ENCODE measurements at places on chromosomes 16 and 17.

DNA sequence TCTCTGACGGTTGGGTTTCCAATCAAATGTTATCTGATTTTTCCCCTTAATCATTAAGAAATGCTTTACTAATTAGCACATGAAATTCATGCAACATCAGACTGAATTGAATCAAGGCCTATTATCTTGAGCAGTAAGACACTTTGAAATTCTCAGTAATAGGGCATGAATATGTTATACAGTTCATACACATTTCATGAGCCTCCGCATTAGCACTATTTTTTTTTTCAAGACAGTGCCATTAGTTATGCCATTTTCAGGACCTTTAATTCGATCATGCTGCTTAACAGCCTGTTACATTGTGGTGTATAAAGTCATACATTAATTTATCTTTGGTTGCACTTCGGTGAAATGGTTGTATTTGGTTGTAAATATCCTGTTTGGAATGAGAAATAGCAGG is 862.6 kb upstream of the GOT2 start:
- H3K36me3 ChIP-seq, result no peaks in the 10 kb centered on the region
- H3K4me3 ChIP-seq, result no peak overlapping the region
- H3K4me1 ChIP-seq, result no peaks in the 10 kb centered on the region
- H3K27me3 ChIP-seq, result no peaks in the 10 kb centered on the region

GRCh38 chr16:81714583-81714982 is 64.5 kb upstream of the PLCG2 start:
- no peaks in the 10 kb centered on the region for H3K27me3 ChIP-seq
- H3K4me3 ChIP-seq, result peak overlapping the region; percentile 65
- DNase-seq, result no peak
- peaks cover 47% of the 10 kb centered on the region for H3K4me1 ChIP-seq
- H3K36me3 ChIP-seq, result peaks cover 6% of the 10 kb centered on the region
- H3K27ac ChIP-seq, result peak overlapping the region; percentile 82

GRCh38 chr17:70750983-70751382 is 581.7 kb downstream of the KCNJ2 start:
- no peak overlapping the region for H3K4me3 ChIP-seq
- H3K36me3 ChIP-seq, result no peaks in the 10 kb centered on the region
- H3K4me1 ChIP-seq, result no peaks in the 10 kb centered on the region
- H3K27ac ChIP-seq, result no peak overlapping the region
- DNase-seq, result no peak

DNA sequence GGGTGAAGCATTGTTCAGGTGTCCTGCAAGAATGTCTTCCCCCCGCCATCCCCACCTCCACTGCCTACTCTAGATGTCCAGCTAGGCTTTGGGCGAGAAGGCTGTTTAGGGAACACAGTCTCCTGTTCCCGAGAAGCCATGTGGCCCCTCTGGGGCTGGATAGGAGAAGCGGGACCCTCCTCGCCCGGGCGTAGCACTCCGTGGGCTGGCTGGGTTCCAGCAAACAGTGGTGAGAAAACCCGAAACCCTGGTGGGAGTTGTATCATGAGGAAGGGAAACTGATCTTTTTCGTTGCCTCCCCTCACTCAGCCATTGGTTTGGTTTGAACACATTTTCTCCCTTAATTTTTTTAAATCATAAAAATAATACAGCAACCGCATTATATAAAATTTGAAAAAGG is 56.6 kb downstream of the IRF8 start:
- H3K27ac ChIP-seq, result no peak overlapping the region
- no peaks in the 10 kb centered on the region for H3K27me3 ChIP-seq
- H3K36me3 ChIP-seq, result no peaks in the 10 kb centered on the region
- DNase-seq, result no peak

DNA sequence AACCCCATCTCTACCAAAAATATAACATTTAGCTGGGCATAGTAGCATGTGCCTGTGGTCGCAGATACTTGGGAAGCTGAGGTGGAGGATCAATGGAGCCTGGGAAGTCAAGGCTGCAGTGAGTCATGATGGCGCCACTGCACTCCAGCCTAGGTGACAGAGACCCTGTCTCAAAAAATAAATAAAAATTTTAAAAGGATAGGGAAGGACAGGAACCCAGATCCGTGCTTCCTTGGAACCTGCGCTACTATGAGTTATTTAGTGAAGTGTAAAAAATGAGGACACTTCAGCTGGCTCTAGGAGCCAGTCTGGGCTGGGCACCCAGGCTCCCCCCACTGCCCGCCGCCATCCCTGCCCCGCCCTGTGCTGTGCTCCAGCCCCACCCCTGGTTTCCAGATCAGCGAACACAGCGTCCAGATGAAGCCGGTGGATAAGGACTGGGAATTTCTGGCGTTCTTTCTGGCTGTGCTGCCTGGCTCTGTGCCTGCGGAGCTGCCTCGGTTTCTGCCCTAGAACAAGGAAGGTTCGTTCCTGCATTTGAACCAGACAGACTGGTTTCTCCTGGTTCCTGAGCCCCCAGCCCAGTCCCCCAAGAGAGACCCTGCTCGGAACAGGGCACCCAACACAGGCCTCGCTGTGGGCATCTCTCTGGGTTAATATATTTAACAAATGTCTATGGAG is 18.5 kb downstream of the PLLP start:
- peak overlapping the region; percentile 90 for H3K27ac ChIP-seq
- H3K36me3 ChIP-seq, result no peaks in the 10 kb centered on the region
- H3K4me1 ChIP-seq, result peaks cover 58% of the 10 kb centered on the region
- H3K27me3 ChIP-seq, result no peaks in the 10 kb centered on the region
- no peak for DNase-seq

DNA sequence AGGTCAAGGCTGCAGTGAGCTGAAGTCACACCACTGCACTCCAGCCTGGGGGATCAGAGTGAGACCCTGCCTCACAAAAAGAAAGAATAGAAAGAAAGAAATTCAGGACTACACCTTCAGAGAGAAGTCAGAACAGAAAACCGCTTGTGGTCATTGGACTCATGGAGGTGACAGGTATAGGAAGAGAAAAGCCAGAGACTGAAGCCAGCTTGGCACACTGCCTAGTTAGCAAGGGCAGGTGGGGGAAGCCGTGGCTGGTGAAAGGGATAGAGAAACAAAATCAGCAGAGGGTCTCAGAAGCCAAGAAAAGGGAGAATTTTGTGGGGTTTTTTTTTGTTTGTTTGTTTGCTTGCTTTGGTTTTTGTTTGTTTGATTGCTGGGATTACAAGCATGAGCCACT is 32.9 kb upstream of the SKAP1 start:
- no peaks in the 10 kb centered on the region for H3K27me3 ChIP-seq
- no peak overlapping the region for H3K27ac ChIP-seq
- H3K36me3 ChIP-seq, result no peaks in the 10 kb centered on the region
- no peaks in the 10 kb centered on the region for H3K4me1 ChIP-seq
- DNase-seq, result no peak
- H3K4me3 ChIP-seq, result no peak overlapping the region

- no peak overlapping the region for H3K27ac ChIP-seq
- H3K4me3 ChIP-seq, result no peak overlapping the region
- H3K36me3 ChIP-seq, result peaks cover 27% of the 10 kb centered on the region
- DNase-seq, result no peak
These were observed 33.7 kb upstream of the ALDH3A2 start for GRCh38 chr17:19614900-19615299.

DNA sequence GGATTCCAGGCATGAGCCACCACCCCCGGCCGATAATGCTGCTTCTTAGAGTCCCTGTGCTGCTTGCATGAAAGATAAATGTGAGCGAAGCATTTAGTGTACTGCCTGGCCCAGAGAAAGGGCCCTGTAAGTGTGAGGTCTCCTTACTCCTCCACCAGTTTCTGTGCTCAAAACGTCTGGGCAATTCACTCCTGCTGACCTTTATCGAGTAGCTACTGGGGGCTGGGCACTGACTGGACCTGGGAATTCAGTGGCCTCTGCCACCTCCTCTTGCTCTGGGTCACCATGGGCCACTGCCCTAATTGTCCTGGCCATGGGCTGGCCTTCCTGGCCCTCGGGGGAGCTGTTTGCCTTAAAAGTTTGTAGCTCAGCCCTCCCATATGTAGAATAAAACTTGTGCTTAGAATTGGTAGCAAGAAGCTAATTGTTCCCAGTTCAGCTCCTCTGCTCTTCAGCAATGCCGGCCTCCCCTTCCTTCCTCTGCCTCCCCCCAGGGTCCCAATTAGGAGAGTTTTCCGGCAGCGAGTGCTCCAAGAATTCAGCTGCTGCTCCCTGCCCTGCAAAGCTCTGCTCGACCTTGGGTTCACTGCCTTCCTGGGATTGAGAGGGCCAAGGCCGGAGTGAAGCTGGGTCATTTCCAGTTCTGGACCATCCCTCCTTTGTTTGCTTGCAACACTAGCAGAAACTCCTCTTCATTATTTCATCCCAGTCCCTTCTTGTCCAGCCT is 98.9 kb upstream of the CDC42EP4 start:
- no peaks in the 10 kb centered on the region for H3K36me3 ChIP-seq
- H3K4me3 ChIP-seq, result no peak overlapping the region
- H3K27me3 ChIP-seq, result no peaks in the 10 kb centered on the region
- H3K4me1 ChIP-seq, result no peaks in the 10 kb centered on the region
- no peak overlapping the region for H3K27ac ChIP-seq

DNA sequence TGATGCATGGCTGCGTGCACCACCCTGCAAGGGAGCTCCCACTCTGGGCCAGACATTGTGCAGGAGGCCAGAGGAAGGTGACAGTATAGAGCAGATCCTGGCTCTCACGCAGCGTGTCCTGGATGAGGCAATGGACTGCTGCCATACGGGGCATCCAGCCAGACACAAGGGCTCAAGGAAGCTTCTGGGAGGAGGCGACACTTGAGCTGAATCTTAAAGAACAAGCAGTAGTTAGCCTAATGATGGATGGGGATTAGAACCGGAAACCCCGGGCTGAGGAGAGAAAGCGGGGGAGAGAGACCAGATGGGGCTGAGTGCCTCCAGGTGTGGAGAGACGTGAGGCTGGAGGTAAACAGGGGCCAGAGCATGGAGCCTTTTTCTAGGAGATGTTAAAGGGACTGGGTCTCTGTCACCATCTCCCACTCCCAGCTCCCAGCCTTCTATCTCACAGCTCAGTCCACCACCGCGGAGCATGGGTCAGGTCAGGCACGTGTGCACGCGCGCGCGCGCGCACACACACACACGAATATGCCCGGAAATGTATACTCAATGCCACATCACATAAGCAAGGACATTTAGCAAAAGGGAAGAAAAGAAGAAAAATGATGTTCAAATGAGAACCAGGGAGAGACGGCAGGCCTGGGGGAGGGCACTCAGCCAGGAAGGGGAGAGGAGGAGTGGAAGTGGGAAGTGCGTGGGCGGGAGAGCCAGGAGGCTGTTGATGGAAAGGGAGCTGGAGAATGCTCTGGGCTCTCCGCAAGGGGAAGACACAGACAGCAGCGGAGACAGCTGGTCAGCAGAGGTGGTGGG is 46.3 kb downstream of the CCDC42 start:
- H3K4me3 ChIP-seq, result no peak overlapping the region
- DNase-seq, result no peak
- H3K4me1 ChIP-seq, result peaks cover 7% of the 10 kb centered on the region
- peaks cover 38% of the 10 kb centered on the region for H3K27me3 ChIP-seq
- H3K27ac ChIP-seq, result no peak overlapping the region
- no peaks in the 10 kb centered on the region for H3K36me3 ChIP-seq

- no peaks in the 10 kb centered on the region for H3K36me3 ChIP-seq
- DNase-seq, result no peak
- peak overlapping the region; percentile 46 for H3K4me3 ChIP-seq
These were observed 4.8 kb downstream of the SYNGR2 start for GRCh38 chr17:78173097-78173715.

GRCh38 chr16:74623214-74623838 is 16.4 kb upstream of the GLG1 start:
- DNase-seq, result no peak
- no peak overlapping the region for H3K4me3 ChIP-seq
- no peaks in the 10 kb centered on the region for H3K36me3 ChIP-seq
- peaks cover 7% of the 10 kb centered on the region for H3K4me1 ChIP-seq
- H3K27me3 ChIP-seq, result no peaks in the 10 kb centered on the region
- no peak overlapping the region for H3K27ac ChIP-seq

- H3K4me3 ChIP-seq, result peak overlapping the region; percentile 11
- H3K27ac ChIP-seq, result peak overlapping the region; percentile 88
- DNase-seq, result no peak
- H3K4me1 ChIP-seq, result peaks cover 10% of the 10 kb centered on the region
These were observed 58.7 kb upstream of the ADORA2B start for GRCh38 chr17:15886221-15886620.

GRCh38 chr16:86314402-86315025 is 195.8 kb upstream of the FOXF1 start:
- H3K27me3 ChIP-seq, result peaks cover 19% of the 10 kb centered on the region
- DNase-seq, result no peak
- no peaks in the 10 kb centered on the region for H3K36me3 ChIP-seq
- no peak overlapping the region for H3K4me3 ChIP-seq

DNA sequence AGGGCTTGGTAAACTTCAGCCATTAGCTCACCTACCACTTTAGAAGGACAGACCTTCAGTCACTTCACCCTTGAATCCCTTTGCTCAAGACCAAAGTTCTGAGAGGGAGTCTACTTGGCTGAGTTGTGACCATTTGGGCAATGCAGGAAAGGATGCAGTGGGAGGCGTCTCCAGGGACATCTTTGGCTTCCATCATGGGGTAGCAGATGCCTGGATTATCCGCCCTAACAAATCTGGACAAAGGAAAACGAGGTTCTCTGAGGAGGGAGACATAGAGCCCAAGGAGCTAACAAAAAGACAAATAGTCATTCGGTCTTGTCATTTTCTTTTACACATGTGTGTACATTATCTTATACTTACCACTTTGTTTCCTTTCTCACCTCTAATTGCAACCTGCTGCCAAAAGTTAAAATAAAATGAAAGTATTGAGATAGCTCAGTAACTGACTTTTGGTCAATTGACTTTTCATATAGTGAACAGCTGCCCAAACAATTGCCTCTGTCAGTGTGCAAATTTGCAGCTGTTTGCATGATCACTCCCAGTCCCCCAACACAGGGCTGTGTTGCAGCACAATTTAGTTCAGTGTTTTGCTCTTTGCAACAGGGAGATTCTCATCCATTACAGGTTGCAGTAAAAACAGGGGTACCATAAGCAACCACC is 108.9 kb upstream of the EEF2KMT start:
- H3K27ac ChIP-seq, result no peak overlapping the region
- no peak for DNase-seq
- no peak overlapping the region for H3K4me3 ChIP-seq

DNA sequence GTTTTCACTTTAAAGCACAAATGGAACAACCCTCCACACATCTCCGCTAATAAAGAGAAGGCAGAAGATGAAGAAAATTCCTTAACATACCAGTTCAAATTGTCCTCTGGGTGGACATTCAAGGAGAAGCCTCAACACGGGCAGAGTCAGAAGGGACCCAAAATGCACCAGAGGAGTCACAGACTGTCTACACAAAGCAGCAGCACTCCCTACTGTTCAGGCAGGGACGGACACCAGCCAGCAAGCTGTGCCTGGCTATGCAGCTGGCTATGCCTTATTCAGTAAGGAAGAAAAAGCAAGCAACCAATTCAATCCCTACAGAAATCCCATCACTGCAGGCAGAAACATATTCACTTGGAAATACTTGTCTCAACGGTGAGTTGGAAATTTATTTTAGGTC is 8.1 kb downstream of the DNAJC7 start:
- no peak overlapping the region for H3K4me3 ChIP-seq
- DNase-seq, result no peak
- peaks cover 67% of the 10 kb centered on the region for H3K4me1 ChIP-seq
- peaks cover 20% of the 10 kb centered on the region for H3K36me3 ChIP-seq
- H3K27me3 ChIP-seq, result no peaks in the 10 kb centered on the region

GRCh38 chr17:79132271-79133064 is 57.8 kb downstream of the ENGASE start:
- peaks cover 49% of the 10 kb centered on the region for H3K27me3 ChIP-seq
- H3K4me3 ChIP-seq, result no peak overlapping the region
- H3K36me3 ChIP-seq, result no peaks in the 10 kb centered on the region
- no peaks in the 10 kb centered on the region for H3K4me1 ChIP-seq

- no peaks in the 10 kb centered on the region for H3K36me3 ChIP-seq
- H3K4me3 ChIP-seq, result no peak overlapping the region
- H3K27me3 ChIP-seq, result no peaks in the 10 kb centered on the region
- H3K4me1 ChIP-seq, result peaks cover 33% of the 10 kb centered on the region
- no peak overlapping the region for H3K27ac ChIP-seq
- DNase-seq, result no peak
These were observed 5.0 kb downstream of the TAOK2 start for GRCh38 chr16:29978564-29979270.

Data from naive thymus-derived CD8-positive, alpha-beta T cell (primary cell).